ENCODE measurements at places on chromosomes 16 and 17. TPM values are rescaled to one million over a fixed set of nuclear protein-coding genes. Genes with fewer than 3 reads are reported as not detected.

GRCh38 chr16:69890892-69891282, 60.2 kb upstream of the CLEC18A start:
- DNase-seq = no peak
- peaks cover 6% of the 10 kb centered on the region for H3K4me1 ChIP-seq
- H3K27me3 ChIP-seq = no peaks in the 10 kb centered on the region
- no peak overlapping the region for H3K27ac ChIP-seq
- peaks cover 28% of the 10 kb centered on the region for H3K36me3 ChIP-seq

DNA sequence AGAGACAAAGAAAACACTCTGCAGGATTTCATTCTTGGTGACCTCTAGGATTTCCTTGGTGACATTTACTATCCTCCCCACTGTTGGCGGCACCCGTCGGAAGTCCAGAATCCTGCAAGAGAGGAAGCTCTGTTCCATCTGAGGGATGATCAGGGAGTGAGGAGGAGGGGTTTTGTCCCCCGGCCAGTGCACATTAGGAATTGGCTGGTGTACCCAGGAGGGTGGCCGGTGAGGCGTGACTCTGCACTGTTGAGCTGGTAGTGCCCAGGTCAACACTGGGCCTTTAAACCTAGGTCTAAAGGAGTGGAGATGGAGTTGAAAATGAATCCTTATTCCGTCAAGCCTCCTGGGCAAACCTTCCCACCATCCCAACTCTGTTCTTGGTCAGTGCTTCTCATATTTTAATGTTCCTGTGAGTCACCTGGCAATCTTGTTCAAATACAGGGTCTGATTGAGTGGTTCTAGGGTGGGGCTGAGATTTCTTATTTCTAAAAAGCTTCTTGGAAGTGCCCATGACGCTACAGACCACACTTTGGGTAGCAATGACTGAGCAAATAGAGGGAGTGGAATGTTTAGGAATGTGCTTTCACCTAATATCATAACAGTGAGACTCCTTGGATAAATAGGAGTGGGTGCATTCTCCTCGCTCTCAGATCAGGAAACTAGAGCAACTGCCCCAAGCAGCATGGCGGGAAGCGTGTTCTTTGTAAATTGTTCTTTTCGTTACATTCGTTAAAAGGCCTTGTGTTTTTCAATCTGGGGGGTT, 30.7 kb downstream of the PRKAR1A start:
- DNase-seq = no peak
- peaks cover 12% of the 10 kb centered on the region for H3K36me3 ChIP-seq
- H3K4me3 ChIP-seq = no peak overlapping the region

LGALS9B gene
- not detected for total RNA-seq

- no peak overlapping the region for H3K4me3 ChIP-seq
- no peak for DNase-seq
- H3K27me3 ChIP-seq = peaks cover 2% of the 10 kb centered on the region
- peaks cover 5% of the 10 kb centered on the region for H3K4me1 ChIP-seq
Measured at GRCh38 chr17:81150377-81151077, 14.8 kb upstream of the PVALEF start.

HAS3 gene
- 0.38 TPM for total RNA-seq

ABCA6 gene
- 0.30 TPM for total RNA-seq

- peaks cover 11% of the 10 kb centered on the region for H3K27me3 ChIP-seq
- no peak for DNase-seq
- peaks cover 11% of the 10 kb centered on the region for H3K4me1 ChIP-seq
Measured at GRCh38 chr17:44795928-44796327, 34.2 kb downstream of the GJC1 start.

CCL3 gene
- total RNA-seq = 112 TPM

SCPEP1 gene
- 25.0 TPM for total RNA-seq

TMEM238L gene
- total RNA-seq = not detected

RPRML gene
- not detected for total RNA-seq

GRCh38 chr16:78142788-78143187, 43.3 kb downstream of the WWOX start:
- H3K4me1 ChIP-seq = no peaks in the 10 kb centered on the region
- no peak for DNase-seq
- H3K4me3 ChIP-seq = no peak overlapping the region
- H3K27me3 ChIP-seq = no peaks in the 10 kb centered on the region
- no peaks in the 10 kb centered on the region for H3K36me3 ChIP-seq

KRT25 gene
- total RNA-seq = not detected

KRTAP4-1 gene
- not detected for total RNA-seq

KRTAP2-2 gene
- total RNA-seq = not detected

GRCh38 chr17:29140631-29141513, 39.3 kb downstream of the MYO18A start:
- H3K36me3 ChIP-seq = peaks cover 24% of the 10 kb centered on the region
- H3K4me1 ChIP-seq = peaks cover 80% of the 10 kb centered on the region
- H3K27ac ChIP-seq = peak overlapping the region; percentile 100
- DNase-seq = peak; percentile 63

CD79B gene
- 50.2 TPM for total RNA-seq

DNA sequence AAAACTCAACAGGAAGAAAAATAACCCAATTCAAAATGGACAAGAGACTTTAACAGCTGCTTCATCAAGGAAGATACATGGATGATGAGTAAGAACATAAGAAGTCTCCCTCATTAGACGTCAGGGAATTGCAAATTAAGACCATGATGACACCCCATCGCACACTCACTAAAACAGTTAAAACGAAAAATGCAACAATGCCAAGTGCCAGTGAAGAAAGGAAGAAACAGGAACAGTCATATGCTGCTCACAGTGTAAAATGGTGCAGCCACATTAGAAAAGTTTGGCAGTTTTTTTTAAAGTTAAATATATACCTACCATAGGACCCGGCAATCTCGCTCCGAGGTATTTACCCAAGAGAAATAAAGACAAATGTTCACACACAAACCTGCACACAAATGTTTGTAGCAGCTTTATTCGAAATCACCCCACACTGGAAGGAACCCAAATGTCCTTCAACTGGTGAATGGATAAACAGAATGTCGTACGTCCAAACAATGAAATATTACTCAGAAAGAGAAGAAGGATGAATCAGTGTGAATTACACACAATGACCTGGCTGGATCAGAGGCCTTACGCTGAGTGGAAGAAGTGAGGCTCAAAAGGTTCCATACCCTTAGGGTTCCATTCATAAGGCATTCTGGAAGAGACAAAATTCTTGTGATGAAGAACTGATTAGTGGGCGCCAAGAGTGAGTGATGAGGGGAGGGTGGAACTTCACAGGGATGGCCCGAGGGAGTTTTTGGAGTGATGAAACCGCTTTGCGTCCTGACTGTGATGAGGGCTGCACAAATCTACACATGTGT, 110.3 kb downstream of the C16orf95 start:
- H3K4me1 ChIP-seq = peaks cover 5% of the 10 kb centered on the region
- peaks cover 3% of the 10 kb centered on the region for H3K27me3 ChIP-seq
- no peak for DNase-seq
- H3K36me3 ChIP-seq = no peaks in the 10 kb centered on the region

GRCh38 chr16:7716660-7717550, 384.3 kb downstream of the RBFOX1 start:
- no peaks in the 10 kb centered on the region for H3K36me3 ChIP-seq
- H3K4me1 ChIP-seq = no peaks in the 10 kb centered on the region
- no peak for DNase-seq
- no peak overlapping the region for H3K27ac ChIP-seq

Measured in activated CD4-positive, alpha-beta memory T cell treated with anti-CD3 and anti-CD28 coated beads, Interleukin-2, amount 10 ng/mL, durations not matched to agents 7 days and 5 days (primary cell).